Hematopoietic multipotent progenitor cell (in vitro differentiated cells): ENCODE measurements at places on chromosomes 4 and X. TPM values are rescaled to one million over a fixed set of nuclear protein-coding genes. Genes with fewer than 3 reads are reported as not detected.

UGT2A2 gene
- total RNA-seq, result not detected

MFAP3L gene
- total RNA-seq, result 3.2 TPM

FAT4 gene
- 3.8 TPM for total RNA-seq

IL15 gene
- 4.0 TPM for total RNA-seq

CYP4V2 gene
- total RNA-seq, result 21.0 TPM

PAGE2 gene
- not detected for total RNA-seq

HMGN5 gene
- total RNA-seq, result 0.54 TPM

SNCA gene
- 18.6 TPM for total RNA-seq

ADAD1 gene
- total RNA-seq, result not detected

DCK gene
- total RNA-seq, result 20.7 TPM

HCFC1 gene
- total RNA-seq, result 95.1 TPM

COL4A5 gene
- under 0.01 TPM for total RNA-seq

BGN gene
- total RNA-seq, result not detected

DOK7 gene
- under 0.01 TPM for total RNA-seq

MSX1 gene
- under 0.01 TPM for total RNA-seq

FOXR2 gene
- not detected for total RNA-seq

CNKSR2 gene
- total RNA-seq, result 4.0 TPM

AWAT1 gene
- not detected for total RNA-seq

BMPR1B gene
- total RNA-seq, result 2.4 TPM
